ENCODE measurements at places on chromosomes 12 and 14.
A peak's percentile ranks its signal among the peaks of the same experiment; 100 is the strongest.

GRCh38 chr14:92352158-92352985 is 29.4 kb downstream of the SLC24A4 start:
- no peak for DNase-seq

- no peak for DNase-seq
These were observed 66.1 kb upstream of the BCAT1 start for GRCh38 chr12:25014961-25015360.

DNA sequence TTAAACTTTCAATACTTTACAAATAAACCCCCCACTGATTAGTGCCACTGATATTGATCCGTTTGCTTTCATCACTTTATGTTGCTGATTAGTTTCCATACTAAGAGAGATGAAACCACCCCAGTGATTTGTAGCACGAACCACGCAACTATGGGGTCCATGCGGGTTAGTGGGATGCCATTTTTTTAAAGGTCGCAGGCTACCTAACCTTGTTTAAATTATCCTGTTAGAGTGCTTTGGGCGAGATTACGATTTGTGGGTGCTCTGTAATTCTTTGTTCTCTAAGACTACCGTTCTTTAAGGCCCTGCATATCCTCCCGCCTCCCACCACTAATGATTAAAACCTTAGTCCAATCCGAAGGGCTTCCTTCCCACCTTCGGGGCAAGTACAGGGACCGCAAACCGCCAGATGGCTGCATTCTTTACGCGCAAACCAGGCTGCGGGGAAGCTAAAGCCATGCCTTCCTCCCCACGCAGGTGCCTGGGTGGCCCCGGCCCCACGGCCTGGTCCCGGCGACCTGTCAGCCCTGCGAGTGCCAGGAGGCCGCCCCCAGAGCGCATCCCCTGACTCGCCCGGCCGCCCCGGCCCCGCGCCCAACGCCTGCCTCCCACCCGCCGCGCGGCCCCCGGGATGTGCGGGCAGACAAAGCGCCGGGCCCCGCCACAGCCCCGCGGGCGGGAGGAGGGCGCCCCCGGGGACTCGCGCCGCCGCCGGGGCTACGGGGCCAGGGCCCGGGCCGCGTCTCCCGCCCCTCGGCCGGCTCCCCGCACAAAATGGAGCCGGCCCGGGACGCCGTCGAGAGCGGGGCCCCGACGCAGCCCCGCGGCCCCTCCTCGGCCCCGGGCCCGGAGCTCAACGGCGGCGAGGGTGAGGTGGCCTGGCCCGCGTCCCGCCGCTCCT is 759 bp downstream of the NFYB start:
- peak; percentile 38 for DNase-seq

- DNase-seq = no peak
These were observed 34.8 kb downstream of the TRIP11 start for GRCh38 chr14:92005019-92005418.

DNA sequence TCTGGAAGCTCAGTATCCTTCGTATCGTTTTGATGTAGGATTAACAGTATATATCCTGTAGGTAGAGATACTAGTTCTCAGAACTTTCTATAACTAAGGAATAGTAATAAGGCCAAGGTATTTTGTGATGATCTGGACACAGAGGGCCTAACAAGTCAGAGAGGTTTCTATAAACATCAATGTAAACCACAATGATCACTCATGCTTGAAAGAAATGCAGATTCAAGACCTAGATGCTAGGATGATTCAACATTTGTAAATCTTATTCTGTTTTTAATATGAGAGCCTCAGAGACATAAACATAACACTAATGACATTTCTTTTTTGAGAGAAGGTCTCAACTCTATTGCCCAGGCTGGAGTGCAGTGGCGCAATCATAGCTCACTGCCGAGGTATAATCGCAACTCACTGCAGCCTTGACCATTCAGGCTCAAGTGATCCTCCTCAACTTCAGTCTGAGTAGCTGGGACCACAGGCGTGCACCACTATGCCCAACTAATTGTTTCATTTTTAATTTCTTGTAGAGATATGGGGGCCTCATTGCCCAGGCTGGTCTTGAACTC is 16.2 kb downstream of the SUPT16H start:
- no peak for DNase-seq

DNA sequence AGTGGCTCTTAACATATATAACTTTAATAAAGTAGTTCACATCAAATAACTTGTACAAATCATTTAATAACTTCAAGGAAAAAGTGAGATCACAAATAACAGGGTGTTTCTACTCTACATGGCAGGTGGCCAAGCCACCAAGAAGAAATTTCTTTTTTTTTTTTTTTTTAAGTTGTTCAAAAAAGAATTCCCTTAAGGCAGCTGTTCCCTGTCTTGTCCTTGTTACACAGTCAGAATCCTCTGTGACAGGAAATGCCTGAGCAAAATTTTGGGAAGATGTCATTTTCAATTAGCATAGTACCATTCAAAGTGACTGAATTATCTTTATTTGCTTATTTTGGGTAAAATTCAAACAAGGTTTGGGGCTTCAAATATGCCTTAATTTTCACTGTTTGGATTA is 79.4 kb downstream of the LIN7A start:
- DNase-seq = no peak

DNA sequence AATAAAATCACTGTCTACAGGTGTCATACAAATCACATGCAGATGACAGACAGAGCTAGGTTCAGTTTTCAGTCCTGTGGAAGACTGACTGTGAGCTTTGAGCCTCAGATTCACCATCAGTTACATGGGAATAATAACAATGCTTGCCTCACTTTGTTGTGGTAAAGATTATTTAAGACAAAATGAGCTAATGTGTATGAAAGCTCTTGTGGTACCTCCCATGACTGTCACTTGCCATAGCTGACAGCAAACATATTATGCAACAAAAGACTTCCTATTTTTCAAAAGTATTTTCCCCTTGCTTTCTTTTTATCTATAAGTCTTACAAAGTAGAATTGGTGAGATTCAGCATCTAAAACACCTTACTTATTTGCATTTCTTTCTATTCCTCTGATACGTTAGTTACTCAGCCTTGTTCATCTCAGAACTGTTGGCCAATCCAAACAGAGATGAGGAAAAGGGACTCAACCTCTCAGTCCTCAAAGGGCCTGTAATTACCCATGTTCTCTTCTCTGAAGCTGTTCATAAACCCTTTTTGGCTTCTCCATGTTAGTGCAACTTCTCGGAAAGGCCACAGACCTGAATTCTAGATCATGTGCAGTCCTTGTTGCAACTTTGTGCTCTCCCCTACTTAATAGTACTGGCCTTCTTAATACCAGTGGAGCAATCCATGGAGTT is 8.8 kb upstream of the DDHD1 start:
- no peak for DNase-seq

DNA sequence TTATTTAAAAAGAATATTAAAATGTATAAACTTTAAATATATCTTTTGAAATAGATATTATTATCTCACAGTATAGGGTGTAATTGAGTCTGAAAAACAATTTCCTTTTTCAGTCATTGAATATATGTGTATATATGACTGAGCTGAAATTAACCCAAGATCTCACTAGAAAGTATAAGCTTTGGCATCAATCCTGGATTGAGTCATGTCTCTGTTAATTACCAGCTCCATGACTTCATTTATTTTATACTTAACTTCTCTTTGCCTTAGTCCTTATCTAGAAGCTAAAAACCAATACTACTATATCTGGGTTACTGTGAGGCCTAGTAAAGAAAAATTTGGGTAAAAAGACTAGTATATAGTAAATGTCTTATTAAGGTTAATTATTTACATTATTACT is 1020.3 kb downstream of the LRFN5 start:
- no peak for DNase-seq

- DNase-seq = no peak
These were observed 6.6 kb downstream of the E2F7 start for GRCh38 chr12:77058740-77059139.

- DNase-seq = no peak
These were observed 121.0 kb upstream of the ARHGAP5 start for GRCh38 chr14:31955936-31956579.

DNA sequence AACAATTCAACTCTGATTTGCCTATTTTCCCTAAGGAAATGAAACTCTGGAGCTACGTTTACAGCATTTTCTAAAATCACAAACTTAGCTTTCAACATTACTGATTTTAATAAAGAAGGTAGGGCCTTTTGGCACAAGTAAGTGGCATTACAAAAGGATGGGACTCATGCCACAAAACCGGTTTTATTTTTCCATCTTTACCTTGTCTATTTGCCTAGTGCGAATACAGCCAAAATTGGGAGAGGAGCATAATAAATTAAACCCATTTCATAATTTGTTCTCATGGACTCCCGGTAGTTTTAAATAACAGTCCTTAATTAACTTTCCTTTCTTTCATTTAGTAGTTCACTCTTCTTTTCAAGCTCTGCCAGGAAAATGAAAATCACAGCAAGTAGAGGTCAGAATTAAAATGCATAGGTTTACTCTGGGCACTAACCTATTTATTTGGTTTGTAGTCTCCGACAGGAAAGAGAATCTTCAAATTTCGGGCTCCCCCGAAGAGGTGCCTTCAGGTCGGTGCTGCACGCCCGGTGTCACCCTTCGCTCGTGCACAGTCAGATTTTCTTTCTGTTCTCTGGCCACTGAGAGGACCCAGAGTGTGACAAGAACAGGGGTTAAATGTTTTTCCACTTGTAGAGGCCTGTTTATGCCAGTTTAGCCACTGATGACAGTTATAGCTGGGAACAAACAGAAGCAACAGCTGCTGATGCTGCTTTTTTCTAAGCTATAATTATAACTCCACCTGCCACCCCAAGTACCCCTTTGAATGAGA is at the start of gene BEST3:
BEST3 (minus strand) TSS at position 535 of the 772 bp plus-strand sequence. CDS start 1,505 bp downstream, outside the sequence.
- no peak for DNase-seq

GRCh38 chr14:65179918-65180724 is 77.8 kb upstream of the MAX start:
- peak; percentile 15 for DNase-seq

- no peak for DNase-seq
These were observed 39.7 kb downstream of the AMN start for GRCh38 chr14:102962111-102962627.

- no peak for DNase-seq
These were observed 170.4 kb upstream of the AVPR1A start for GRCh38 chr12:63321373-63321772.

DNA sequence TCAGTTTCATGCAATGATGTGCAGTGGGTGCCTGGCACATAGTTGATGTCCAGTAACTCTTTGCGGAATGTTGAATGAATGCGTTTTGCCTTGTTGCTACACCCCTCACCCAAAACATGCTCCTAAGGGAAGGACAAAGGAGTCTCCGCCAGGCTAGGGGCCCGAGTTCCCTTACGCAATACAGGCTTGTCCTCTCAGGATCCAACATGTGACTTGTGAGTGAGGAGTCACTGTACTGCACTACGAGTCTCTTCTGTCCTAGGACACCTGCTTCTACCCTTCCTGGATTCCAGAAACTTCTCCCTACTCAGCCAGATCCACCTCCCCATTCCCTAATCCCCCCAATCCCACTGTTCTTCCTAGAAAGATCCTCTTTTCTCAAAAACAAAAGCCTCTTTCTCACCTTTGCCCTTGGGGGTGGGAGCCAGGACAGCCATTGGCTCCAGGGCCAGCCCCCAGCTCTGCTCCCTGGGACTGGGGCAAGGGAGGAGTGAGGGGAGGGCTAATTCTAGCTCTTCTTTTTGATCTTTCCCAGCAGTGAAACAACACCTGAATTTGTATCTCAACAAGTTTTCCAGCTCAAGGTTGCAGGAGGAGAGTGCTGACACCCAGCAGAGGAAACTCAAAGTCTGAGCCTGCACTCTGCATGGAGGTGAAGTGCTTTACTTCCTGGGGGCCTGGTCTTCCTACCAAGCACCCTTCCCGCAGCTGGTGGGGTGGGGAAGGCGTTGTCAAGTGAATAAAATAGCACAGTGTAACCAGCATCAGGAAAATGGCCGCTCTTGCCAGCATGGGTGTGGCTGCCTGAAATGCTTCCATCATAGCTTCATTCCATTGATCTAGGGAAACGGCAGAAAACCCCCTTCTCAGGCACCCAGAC is 3.4 kb upstream of the OTUB2 start:
- no peak for DNase-seq

DNA sequence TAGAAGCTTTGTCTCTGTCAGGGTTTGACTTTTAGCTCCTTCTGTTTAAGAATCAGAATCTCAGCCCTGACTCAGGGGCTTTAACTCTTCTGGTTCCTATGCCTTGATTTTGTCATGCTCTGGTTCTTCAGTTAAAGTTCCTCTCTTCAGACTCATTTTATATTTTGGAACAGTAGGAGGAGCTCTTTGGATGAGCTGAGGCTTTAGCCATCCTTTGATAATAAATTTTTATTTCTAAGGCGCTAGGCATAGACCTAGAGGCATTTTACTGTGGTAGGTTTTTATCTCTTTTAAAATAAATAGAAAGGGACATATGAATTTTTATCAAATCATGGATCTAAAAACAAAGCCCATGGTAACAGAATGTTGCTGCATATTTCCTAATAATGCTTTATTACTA is 51.7 kb downstream of the ATP23 start:
- no peak for DNase-seq

DNA sequence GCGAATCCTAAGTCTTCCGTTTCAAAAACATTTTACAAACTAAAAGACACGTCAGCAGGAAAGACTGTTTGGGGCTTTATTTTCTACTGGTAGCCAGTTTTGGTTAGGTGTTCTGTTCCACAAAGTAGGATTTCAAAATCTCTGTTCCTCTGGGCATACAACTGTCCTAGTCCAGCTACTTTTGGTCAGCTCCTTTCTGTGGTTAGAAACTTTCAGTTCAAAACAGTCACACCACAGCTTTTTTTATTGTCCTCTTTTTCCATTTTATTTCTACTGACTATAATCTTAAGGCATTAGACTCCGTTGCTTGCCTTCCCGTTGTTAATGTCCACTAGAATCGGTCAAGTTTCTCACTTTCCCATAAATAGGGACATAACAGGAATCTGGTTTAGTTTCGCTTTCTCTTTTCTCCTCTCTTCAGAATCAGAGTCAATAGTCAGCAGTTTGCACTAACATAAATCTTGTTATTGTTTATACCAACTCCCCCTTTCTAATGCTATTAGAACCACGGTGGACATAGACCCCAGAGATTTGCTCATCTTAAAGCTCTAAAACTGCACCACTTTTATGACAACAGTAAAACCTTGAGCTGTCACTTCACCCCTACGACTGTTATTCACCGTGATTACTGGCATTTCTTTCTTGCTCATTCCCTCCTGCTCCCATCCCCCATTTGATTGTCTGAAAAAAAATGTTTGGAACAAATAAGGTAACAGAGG is 41.5 kb upstream of the NPAS3 start:
- no peak for DNase-seq

DNA sequence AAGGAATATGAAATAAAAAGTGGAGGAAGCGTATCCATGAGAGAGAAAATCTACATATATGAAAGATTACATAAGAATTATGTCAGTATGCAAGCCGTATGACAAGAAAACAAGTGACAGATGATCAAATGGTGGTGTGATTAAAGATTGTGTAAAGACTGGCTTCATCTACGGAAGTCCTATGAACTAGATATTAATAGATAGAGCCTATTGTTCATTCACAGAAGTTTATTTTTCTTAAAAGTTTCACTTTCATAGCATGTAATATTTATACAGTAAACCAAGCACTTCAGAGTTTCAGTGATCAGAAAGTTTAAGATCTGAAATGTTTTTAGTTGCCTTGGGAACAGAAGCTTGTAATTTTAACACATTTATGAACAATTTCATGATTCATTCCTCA is 84.5 kb downstream of the VRK1 start:
- no peak for DNase-seq

Data from stimulated activated CD4-positive, alpha-beta T cell treated with anti-CD3 and anti-CD28 coated beads, Interleukin-12 subunit alpha, Interleukin-12 subunit beta, amount 100 ng/mL, for 4 hours (primary cell).